ENCODE measurements at places on chromosomes 5 and 9. TPM values are rescaled to one million over a fixed set of nuclear protein-coding genes. Genes with fewer than 3 reads are reported as not detected.

Gene TSSK1B
- total RNA-seq = 0.42 TPM

Gene ADAMTSL2
- 0.11 TPM for total RNA-seq

Gene MRPS30
- total RNA-seq = 35.3 TPM

- no peak for DNase-seq
Observed at GRCh38 chr9:90741036-90741435, 60.6 kb upstream of the SYK start.

- DNase-seq = no peak
Observed at GRCh38 chr5:58056546-58056945, 403.3 kb downstream of the PLK2 start.

GRCh38 chr9:35553670-35554543, 51.2 kb upstream of the TESK1 start:
- DNase-seq = no peak

- DNase-seq = no peak
Observed at GRCh38 chr9:100436571-100436970, 9.6 kb downstream of the MSANTD3 start.

DNA sequence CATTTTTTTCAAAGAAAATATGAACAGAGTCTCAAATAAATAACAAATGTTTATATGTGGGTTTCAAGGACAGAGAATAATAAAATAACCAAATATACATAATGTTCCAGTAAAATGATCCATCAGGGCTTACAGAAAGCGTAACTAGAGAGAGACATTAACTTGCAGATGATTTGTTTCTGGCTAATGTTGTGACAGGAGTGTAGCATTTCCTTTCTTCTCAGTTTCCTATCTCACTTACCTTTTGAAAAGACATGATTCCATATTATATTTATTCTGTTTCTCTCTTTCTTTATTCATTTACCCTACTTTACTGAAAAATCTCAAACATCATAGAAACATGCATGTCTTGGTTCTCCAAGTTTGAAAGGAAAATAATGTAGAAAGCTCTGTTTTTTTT, 451.3 kb upstream of the CDH9 start:
- DNase-seq = no peak
